Stomach (tissue), 19 donors: ENCODE measurements at places on chromosomes 7 and 10. TPM values are rescaled to one million over a fixed set of nuclear protein-coding genes. Genes with fewer than 3 reads are reported as not detected.
A peak's percentile ranks its signal among the peaks of the same experiment; 100 is the strongest.

- no peak overlapping the region for H3K27ac ChIP-seq
- no peak overlapping the region for H3K4me3 ChIP-seq
- H3K4me1 ChIP-seq, result no peaks in the 10 kb centered on the region
- no peaks in the 10 kb centered on the region for H3K27me3 ChIP-seq
Observed at GRCh38 chr7:95929710-95930280, 157.4 kb downstream of the DYNC1I1 start.

DNA sequence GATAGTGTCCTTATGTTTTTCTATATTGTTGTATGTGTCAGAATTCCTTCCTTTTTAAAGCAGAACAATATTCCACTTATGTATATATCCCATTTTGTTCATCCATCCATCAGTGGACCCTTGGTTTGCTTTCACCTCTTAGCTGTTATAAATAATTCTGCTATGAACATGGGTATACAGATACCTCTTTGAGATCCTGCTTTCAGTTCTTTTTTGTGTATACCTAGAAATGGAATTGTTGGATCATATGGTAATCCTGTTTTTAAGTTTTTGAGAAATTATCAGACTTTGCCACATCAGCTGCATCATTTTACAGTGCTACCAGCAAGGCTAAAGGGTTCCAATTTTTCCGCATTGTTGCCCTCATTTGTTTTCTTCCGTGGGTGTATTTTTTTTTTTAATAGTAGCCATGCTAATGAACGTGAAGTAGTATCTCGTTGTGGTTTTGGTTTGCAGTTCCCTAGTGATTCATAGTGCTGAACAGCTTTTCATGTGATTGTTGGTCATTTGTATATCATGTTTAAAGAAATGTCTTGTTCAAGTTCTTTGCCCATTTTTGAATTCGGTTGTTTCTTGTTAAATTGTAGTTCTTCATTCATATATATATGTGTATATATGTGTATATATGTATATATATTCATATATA lies 87.8 kb downstream of the LCOR start:
- H3K36me3 ChIP-seq, result peaks cover 20% of the 10 kb centered on the region
- H3K27me3 ChIP-seq, result no peaks in the 10 kb centered on the region
- no peak overlapping the region for H3K4me3 ChIP-seq
- H3K4me1 ChIP-seq, result peaks cover 20% of the 10 kb centered on the region
- no peak overlapping the region for H3K27ac ChIP-seq

Gene PON1
- not detected for total RNA-seq

DNA sequence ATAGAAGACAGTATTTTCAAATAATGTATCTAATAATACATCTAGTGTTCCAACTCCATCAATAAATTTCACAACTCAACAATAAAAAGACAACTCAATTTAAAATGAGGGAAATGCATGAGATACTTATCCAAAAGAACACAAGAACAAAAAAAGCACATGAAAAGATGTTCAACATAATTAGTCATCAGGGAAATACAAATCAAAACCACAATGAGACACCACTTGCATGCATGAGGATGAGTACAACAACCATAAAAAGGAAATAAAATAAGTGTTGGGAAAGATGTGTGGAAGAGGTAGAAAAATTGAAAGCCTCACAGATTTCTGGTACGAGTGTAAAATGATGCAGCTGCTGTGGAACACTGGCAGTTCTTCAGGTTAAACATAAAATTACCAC lies 111.6 kb upstream of the PTPRZ1 start:
- DNase-seq, result no peak
- no peaks in the 10 kb centered on the region for H3K36me3 ChIP-seq
- no peak overlapping the region for H3K4me3 ChIP-seq
- H3K4me1 ChIP-seq, result no peaks in the 10 kb centered on the region
- no peak overlapping the region for H3K27ac ChIP-seq
- no peaks in the 10 kb centered on the region for H3K27me3 ChIP-seq

GRCh38 chr10:127984945-127985344 lies 78.0 kb downstream of the PTPRE start:
- peaks cover 15% of the 10 kb centered on the region for H3K4me1 ChIP-seq
- H3K36me3 ChIP-seq, result no peaks in the 10 kb centered on the region
- DNase-seq, result no peak
- H3K4me3 ChIP-seq, result no peak overlapping the region
- H3K27ac ChIP-seq, result no peak overlapping the region

Gene MAT1A
- total RNA-seq, result not detected

GRCh38 chr10:93754761-93755160 lies 3.0 kb upstream of the LGI1 start:
- H3K4me1 ChIP-seq, result peaks cover 13% of the 10 kb centered on the region
- no peaks in the 10 kb centered on the region for H3K36me3 ChIP-seq
- DNase-seq, result no peak
- H3K27ac ChIP-seq, result no peak overlapping the region

GRCh38 chr10:63770523-63770922 lies 249.3 kb downstream of the REEP3 start:
- H3K27ac ChIP-seq, result no peak overlapping the region
- no peak overlapping the region for H3K4me3 ChIP-seq
- no peak for DNase-seq

- no peaks in the 10 kb centered on the region for H3K27me3 ChIP-seq
- peaks cover 98% of the 10 kb centered on the region for H3K4me1 ChIP-seq
- peaks cover 23% of the 10 kb centered on the region for H3K36me3 ChIP-seq
- no peak overlapping the region for H3K4me3 ChIP-seq
Observed at GRCh38 chr10:79262959-79263746, 84.1 kb upstream of the PPIF start.

- no peaks in the 10 kb centered on the region for H3K27me3 ChIP-seq
- no peak overlapping the region for H3K27ac ChIP-seq
- H3K4me3 ChIP-seq, result no peak overlapping the region
- no peak for DNase-seq
- peaks cover 5% of the 10 kb centered on the region for H3K36me3 ChIP-seq
- H3K4me1 ChIP-seq, result peaks cover 38% of the 10 kb centered on the region
Observed at GRCh38 chr7:101829374-101829773, 11.9 kb downstream of the CUX1 start.

Gene OGDHL
- 3.7 TPM for total RNA-seq

Gene NCF1
- total RNA-seq, result not detected

DNA sequence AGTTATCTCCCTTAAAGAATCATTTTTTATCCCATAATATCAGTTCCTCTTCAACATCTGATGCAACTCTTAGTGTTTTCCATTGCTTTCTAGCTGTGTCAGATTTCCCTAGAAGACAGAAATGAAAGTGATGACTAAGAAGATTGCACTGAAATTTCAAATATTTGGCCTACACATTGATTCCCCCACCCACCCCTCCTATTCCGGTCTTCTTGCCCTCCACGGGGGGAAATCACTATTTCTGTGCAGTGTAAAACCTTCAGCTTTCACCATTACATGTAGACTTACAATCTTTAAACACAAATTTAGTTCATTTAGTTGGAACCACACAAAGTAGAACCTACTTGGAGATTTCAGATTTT lies 63.7 kb upstream of the IL6 start:
- H3K36me3 ChIP-seq, result no peaks in the 10 kb centered on the region
- H3K4me1 ChIP-seq, result no peaks in the 10 kb centered on the region
- no peak overlapping the region for H3K27ac ChIP-seq
- H3K27me3 ChIP-seq, result no peaks in the 10 kb centered on the region

GRCh38 chr7:102412548-102412947 lies 16.4 kb downstream of the PRKRIP1 start:
- H3K27ac ChIP-seq, result no peak overlapping the region
- DNase-seq, result no peak
- no peaks in the 10 kb centered on the region for H3K27me3 ChIP-seq
- H3K4me1 ChIP-seq, result no peaks in the 10 kb centered on the region
- H3K36me3 ChIP-seq, result peaks cover 100% of the 10 kb centered on the region

Gene WDR11
- 9.9 TPM for total RNA-seq

DNA sequence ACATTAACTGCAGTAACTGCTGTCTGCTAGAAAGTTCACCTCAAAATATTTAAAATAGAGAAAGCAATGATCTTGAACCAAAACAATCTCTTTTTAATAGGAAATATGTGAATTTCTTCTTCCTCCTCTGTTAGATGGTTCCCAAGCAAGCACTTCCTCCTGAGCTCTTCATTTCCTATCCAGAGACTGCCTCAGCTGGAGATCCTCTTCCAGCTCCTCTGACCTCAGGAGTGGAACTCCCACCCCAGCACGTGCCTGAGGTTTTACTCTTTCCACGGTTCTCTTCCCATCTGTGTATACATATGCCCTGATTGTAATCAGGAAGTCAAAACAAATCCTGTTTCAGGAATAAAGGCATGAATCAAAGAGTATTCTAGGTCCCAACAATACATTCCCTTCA lies 5.6 kb downstream of the DENND11 start:
- peak overlapping the region; percentile 53 for H3K27ac ChIP-seq
- peaks cover 88% of the 10 kb centered on the region for H3K4me1 ChIP-seq
- H3K4me3 ChIP-seq, result no peak overlapping the region
- DNase-seq, result no peak

Gene C1QL3
- total RNA-seq, result 0.73 TPM

Gene DKK1
- not detected for total RNA-seq

Gene COL28A1
- total RNA-seq, result 14.3 TPM

DNA sequence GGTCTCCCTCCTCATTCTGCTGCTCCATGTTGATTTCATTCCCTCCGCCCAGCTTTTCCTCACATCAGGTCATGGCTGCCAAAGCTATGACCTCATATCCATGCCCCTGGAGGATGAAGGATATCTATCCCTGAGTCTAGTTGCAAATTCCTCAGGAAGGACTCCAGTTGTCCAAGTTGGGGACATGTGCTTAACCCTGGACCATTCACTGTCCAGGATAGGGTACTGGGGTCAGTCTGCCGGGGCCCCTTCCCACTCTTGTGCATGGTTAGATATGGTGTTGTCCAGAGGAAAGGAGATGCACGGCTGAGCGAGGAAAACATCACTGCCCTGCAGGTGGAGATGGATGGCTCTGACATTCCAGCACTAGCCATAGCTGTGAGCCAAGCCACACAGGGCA lies 51.9 kb upstream of the COMTD1 start:
- no peaks in the 10 kb centered on the region for H3K27me3 ChIP-seq
- H3K4me1 ChIP-seq, result peaks cover 16% of the 10 kb centered on the region
- no peak for DNase-seq
- no peak overlapping the region for H3K27ac ChIP-seq

Gene SVIL
- 131 TPM for total RNA-seq

DNA sequence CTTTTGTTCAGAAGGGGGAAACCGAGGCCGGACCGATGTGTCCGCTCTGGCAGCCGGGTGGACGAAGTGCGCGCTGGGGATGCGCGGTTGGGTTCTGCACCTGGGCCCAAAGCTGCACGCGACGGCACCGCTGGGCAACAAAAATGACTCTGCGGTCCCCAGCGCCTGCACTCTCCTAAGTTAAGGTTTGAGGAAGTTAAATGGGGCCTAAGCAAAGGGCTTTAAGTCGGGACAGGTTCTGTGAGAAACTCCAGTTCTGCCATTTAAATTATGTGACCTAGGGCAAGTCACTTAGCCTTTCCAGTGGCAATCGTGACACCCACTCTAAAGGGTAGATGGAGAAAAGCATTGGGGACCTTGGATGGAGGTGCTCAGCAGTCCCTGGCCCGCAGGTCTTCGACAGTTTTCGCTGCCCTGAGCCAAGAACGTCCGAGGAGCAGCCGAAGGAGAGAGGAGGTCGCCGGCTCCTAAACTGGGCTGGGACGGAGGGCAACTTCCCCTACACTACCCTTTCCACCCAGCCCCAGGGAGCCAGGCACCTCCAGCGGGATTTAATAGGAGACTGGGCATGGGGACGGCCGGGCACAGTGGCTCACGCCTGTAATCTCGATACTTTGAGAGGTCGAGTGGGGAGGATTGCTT lies 534 bp upstream of the ACBD5 start:
- H3K4me1 ChIP-seq, result peaks cover 43% of the 10 kb centered on the region
- H3K27ac ChIP-seq, result peak overlapping the region; percentile 98
- H3K36me3 ChIP-seq, result no peaks in the 10 kb centered on the region
- H3K27me3 ChIP-seq, result no peaks in the 10 kb centered on the region

DNA sequence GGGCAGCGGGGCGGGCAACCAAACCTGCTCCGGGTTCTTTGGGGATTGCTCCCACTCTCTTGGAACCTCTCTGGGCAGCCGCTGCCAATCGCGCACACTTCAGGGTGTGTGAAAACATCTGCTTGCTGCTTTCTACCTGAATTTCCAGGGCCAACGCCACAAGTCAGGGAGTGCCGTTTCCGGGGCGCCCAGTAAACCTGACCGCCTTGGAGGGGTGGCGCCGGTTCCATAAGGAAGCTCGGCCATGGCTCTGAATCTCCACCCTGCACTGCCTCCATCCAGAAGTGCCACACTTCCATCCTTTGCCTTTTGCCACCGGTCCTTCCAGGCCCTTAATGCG lies 679 bp upstream of the AFAP1L2 start:
- H3K4me1 ChIP-seq, result peaks cover 16% of the 10 kb centered on the region
- DNase-seq, result peak; percentile 37
- peaks cover 20% of the 10 kb centered on the region for H3K27me3 ChIP-seq

DNA sequence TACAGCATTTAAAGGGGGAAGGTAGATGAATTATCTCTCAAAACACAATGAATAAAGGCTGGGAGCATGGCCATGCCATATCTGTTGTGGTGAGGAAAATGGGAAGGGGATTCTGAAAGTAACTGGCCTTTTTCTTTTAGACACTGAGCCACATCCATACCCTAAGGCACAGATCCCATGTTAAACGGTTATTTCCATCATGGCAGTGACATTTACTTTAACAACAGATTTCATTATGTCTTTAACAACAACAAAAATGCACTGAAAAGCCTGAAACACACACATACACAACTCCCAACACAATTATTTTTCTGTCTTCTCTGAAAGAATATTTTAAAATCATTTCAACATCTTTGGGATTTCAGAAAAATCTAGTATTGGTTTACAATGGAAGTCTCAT lies 176.1 kb upstream of the FZD1 start:
- H3K4me1 ChIP-seq, result no peaks in the 10 kb centered on the region
- H3K36me3 ChIP-seq, result no peaks in the 10 kb centered on the region
- H3K27ac ChIP-seq, result no peak overlapping the region
- DNase-seq, result no peak
- no peaks in the 10 kb centered on the region for H3K27me3 ChIP-seq
- H3K4me3 ChIP-seq, result no peak overlapping the region

DNA sequence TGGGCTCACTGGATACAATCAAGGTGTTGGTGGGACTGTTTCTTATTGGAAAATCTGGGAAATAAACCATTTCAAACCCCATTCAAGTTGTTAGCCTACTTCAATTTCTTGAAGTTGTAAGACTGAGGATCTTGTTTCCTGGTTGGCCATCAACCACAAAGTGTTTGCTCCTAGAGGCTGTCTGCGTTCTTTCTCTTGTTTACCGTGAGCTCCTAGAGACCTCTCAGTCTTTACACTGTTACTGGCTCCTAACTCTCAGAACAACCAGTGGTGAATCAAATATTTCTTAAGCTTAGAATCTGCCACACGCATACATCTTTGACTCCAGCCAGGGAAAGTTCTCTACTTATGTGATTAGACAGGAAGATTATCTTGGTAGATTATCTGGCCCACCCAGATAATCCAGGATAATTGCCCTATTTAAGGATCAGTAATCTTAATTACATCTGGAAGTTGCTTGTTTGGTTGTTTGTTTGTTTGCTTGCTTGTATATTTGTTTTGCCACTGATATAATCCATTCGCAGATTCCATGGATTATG lies 798.7 kb downstream of the IPMK start:
- no peaks in the 10 kb centered on the region for H3K4me1 ChIP-seq
- H3K4me3 ChIP-seq, result no peak overlapping the region
- no peak overlapping the region for H3K27ac ChIP-seq
- H3K27me3 ChIP-seq, result no peaks in the 10 kb centered on the region
- no peaks in the 10 kb centered on the region for H3K36me3 ChIP-seq
